ENCODE measurements at places on chromosomes 1 and 21. TPM values are rescaled to one million over a fixed set of nuclear protein-coding genes. Genes with fewer than 3 reads are reported as not detected.
A peak's percentile ranks its signal among the peaks of the same experiment; 100 is the strongest.

PADI2 gene
- not detected for polyA plus RNA-seq

DCST2 gene
- polyA plus RNA-seq = 0.22 TPM

PAQR6 gene
- 1.3 TPM for polyA plus RNA-seq

PTAFR gene
- 0.52 TPM for polyA plus RNA-seq

DNA sequence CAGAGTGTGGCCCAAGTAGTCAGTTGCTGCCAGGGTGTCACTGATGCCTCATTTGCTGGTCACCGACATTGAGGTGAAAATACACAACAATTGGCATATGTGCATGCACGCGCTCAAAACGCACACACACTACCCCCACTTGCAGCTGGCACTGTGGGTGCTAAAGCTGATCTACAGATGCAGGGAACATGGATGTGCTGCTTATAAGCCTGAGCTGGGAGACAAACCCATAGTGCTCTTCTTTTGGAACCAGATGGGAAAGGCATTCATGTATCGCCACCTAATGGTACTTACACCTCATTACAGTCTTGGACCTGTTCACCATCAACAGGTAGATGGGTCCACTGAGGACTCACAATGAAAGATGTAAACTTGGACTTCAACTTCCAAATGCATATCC is 70.3 kb upstream of the CAMK1G start:
- peak; percentile 49 for DNase-seq

DNA sequence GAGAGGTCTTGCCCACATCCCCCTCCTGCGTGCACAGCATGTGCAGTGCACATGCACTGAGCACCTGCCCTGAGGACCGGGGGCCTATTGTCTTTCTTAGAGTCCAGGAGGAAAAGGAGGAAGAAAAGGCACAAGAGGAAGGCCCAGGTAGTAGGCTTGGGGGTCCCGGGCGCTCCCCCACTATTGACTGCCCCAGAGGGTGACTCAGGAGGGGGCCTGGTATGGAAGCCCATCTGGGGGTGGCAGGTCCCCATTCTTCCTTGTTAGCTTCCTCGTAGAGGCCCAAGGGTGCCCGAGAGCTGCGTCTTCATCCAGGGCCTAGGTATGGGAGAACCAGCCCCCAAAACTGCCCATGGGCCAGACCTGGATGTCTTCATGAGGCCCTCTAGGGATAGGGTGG is 4.1 kb upstream of the SMYD3 start:
- no peak for DNase-seq

- DNase-seq = no peak
These were observed 34.6 kb upstream of the ADAMTS5 start for GRCh38 chr21:27001526-27001925.

GRCh38 chr1:239056940-239057339 is 329.4 kb upstream of the CHRM3 start:
- DNase-seq = no peak

GRCh38 chr1:184660462-184661191 is 94.0 kb downstream of the EDEM3 start:
- no peak for DNase-seq

- DNase-seq = no peak
These were observed 814 bp downstream of the A3GALT2 start for GRCh38 chr1:33319949-33320618.

- DNase-seq = no peak
These were observed 38.0 kb downstream of the SAMD13 start for GRCh38 chr1:84339503-84339902.

DNA sequence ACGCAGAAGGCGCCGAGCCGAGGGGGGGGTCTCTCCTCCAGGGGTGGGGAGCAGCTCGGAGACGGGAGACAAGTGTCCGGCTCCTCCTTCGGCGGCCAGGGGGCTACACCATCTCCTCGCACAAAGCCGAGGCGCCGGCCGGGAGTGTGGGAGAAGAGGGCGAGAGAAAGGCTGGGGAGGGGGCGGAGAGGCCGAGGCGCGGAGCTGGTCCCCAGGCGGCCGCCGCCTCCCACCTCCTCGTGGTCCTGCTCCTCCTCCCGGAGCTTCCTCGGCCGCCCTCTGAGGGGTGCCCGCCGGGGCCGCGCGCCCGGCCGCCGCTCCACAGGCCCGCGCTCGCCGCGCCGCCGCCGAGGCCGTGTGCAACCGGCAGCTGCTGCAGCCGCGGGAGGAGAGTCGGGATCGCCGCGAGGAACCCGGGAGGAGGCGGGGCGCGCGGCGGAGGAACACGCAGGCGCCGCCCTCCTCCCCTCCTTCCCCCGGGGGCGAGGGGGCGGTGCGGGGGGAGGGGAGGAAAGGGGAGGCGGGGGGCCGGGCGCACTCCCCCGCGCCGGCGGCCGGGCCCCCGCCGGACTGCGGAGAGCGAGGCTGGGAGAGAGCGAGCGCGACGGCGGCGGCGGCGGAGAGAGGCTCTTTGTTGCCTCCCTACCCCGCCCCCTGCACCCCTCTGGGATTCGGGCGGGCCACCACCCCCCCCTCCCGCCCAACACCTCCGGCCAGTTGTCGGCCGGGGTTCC is at the start of gene ENAH:
TSS of gene ENAH (minus strand) at position 395 of the 734 bp plus-strand sequence. CDS start 433 bp downstream, outside the sequence.
- DNase-seq = peak; percentile 73

GRCh38 chr1:206905295-206906164 is 8.3 kb downstream of the IL24 start:
- DNase-seq = no peak

DNA sequence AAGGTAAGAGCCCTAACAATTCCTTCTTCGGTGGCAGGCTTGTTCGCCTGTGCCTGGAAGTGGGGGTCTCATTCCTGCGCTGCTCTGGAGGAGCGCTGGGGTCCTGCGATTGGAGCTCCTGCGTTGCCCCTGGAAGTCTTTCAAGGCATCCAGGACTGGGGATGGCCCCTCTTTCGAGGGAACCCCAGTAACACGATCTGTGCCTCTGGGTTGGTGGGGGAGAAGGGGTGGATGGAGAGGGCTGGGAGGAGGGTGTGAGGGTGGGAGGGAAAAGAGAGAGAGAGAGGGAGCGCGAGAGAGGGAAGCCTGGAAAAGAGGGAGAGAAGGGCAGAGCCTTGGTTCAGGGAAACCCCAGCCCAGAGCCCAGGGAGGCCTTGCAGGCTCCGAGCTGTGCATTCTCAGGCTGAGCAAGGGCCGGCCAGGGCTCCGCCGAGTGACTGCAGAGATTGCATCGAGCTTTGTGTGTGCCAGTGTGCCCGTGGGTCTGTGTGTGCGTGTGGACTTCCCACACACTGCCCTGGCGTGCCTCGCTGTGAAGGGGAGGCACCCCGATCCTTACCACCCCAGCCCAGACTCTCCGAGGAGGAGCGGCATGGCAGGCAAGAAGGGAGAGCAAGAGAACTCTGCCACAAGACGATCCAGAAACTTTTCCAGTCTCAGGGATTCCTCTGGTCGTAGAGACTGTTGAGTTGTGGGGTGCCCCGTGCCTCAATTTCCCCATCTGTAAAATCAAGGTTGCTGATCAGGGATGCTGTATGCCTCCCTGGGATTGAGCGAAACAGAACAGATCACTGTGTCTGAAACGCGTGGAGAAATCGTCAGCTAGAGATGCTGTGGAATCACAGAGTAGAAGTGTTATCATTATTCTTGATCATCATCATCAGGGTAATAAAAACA is 619 bp downstream of the BCL9 start:
- no peak for DNase-seq

DNA sequence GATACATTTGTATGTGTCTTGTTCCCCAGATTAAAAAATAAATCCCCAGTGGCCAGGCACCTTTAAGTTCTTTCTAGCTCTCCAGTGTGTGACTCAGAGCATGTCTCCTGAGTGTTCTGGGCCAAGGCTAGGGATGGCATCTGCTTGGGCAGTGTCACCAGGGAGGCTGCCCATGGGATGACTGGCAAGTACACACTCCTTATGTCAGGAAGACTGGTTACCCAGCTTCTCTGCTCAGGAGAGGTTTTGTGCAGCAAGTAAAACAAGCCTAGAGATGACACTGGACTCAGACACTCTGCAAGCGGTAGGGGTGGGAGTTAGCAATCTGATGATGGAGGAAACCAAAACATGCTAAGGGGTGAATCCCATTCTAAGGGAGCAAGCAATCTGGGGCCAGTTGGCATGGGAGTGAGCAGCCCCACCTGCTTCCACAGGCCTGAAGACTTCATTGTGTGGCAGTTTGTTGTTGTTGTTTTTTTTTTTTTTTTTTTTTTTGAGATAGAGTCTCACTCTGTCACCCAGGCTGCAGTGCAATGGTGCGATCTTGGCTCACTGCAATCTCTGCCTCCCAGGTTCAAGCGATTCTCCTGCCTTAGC is 137.1 kb downstream of the EDEM3 start:
- DNase-seq = no peak

GRCh38 chr1:38223391-38223790 is 176.8 kb upstream of the POU3F1 start:
- no peak for DNase-seq

Measured in K562 (cell line).